ENCODE measurements at places on chromosomes 12 and 14. TPM values are rescaled to one million over a fixed set of nuclear protein-coding genes. Genes with fewer than 3 reads are reported as not detected.

DNA sequence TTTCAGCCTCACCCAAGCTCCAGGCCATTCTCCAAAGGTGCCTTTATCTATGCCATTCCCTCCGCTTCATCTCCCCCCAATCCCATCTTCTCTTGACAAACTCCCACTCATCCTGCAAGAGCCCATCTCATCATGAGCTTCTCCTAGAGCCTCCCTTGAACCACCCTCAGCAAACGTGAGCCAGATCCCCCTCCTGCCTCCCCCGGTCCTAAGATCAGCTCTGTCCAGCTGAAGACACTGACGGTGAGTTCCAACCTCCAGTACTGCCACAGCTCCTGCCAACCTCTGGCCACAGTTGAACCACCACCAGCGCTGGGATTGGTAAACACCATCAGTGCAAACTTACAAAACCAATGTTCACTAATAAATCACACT, 124.6 kb downstream of the BCL11B start:
- no peak for DNase-seq

DNA sequence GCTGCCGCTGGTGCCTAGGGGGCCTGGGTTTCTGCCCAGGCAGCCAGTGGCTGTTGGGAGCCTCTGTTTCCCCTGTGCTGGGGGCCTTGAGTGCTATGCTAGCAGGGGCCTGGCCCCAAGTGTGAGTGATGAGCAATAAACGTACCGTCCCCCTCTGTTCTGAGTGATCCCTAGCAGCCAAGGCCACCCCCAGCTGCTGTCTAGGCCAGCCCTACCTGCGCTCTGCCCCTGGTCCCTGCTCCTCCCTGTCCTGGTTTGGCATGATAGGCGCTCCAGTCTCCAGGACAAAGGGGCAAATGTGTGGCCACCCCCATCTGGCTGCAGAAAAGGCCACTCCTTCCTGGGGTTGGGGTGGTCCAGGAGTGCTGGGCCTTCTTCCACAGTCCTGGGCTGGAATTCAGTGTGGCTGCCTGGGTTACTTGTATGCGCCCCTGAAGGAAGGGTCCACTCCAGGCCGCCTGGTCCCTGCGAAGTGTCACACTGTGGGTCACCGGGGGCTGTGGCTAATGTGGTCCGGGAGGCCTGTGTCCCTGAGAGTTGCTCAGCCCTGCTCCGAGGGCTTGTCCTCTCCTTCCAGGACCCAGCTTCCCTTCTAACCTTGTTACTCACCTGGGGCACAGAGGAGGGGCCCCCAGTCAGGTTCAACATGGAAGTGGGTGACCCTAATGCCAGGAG, 7.0 kb downstream of the TRMT61A start:
- no peak for DNase-seq

- peak; percentile 87 for DNase-seq
Measured at GRCh38 chr12:114933428-114934160, 249.6 kb upstream of the TBX3 start.

GRCh38 chr14:38257507-38257906, 1.6 kb upstream of the CLEC14A start:
- DNase-seq = no peak

Gene NAV3
- total RNA-seq = 17.0 TPM

Gene SLC10A1
- not detected for total RNA-seq

DNA sequence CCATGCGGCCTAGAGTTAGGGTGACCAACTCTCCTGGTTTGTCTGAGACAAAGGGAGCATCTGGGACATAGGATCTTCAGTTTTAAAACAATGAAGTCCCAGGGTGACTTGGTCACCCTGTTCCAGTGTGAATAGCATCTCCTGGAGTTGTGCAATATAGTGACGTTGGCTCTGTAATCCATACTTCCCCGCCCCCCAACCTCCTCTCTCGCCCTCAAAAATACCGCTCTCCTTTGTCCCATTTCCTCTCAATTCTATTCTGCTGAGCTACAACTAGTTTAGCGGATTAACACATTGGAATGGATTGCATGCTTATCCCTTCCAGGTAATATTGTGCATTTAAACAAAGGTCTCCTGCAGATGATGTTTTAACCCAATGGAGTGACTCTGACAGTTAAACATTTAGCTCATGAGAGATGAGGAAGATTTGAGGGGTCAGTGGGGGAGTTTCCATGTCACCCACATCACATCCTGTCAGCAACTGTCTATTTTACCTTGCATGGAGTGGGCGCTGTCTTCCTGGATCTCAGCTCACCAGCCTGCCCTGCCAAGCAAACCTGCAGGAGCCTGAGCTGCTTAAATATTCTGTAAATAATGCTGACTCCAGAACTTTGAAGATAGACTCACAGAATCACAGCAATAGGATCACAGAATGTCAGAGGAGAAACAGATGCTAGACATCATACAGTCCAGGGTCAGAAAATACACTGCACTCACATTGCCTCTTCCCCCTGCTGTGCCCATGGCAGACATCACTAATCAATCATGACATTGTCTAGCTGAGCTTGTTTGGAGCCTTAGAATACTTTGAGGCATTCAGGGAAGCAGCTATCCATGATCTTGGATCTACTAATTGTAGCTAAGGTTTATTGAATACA, 43.0 kb downstream of the MAP1LC3B2 start:
- no peak for DNase-seq

GRCh38 chr12:84497819-84498218, 414.8 kb downstream of the SLC6A15 start:
- no peak for DNase-seq

DNA sequence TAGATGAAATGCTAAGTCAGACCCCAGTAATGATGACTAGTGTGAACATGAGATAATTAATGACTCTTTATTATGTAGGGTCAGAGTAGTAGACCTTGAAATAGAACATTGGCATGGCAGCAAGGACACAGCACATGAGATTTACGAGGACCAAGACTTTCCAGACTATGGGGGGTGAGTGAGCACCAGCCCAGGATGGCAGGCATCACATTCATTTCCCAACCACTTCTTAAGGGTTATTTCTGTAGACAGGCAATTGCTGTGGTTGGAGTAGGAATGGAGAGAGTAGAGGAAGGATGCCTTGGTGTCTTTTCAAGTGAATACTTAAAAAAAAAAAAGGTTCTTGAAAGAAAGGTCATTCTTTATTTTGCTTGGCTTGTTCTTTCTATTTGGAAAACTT, 189.4 kb upstream of the DYRK2 start:
- no peak for DNase-seq

Gene CLEC2B
- not detected for total RNA-seq

Gene DHRS2
- 5.8 TPM for total RNA-seq

- DNase-seq = no peak
Measured at GRCh38 chr12:84375449-84376170, 537.0 kb downstream of the SLC6A15 start.

GRCh38 chr14:75123991-75124390, 2.9 kb downstream of the NEK9 start:
- DNase-seq = peak; percentile 61

DNA sequence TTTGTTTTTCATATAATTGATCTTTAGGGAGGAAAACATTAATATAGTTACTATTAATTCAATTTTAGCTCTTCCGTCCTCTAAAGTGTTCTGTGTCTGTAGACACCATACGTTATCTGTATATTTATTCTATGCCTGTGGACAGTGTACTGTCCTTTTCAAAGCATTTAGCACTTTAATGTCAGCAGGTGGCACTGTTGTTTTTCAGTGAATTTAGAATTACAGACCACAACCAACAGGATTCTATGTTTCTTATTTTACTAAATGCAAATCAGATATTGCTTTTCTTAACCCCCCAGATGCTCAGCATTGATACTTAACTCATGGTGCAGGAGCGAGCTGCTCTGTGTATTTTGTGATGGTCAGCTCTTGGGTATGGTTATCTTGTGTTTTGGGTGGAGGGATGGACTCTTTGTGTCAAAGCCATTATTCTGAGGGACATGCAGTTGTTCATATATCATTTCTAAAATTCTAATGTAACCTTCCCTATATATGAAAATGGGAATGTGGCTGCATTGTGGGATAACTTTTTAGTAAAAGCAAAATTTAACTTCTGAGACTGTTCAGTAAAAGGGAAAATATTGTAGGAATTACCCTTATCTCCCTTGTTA, 65.2 kb downstream of the PAPOLA start:
- no peak for DNase-seq

- DNase-seq = no peak
Measured at GRCh38 chr12:94721173-94721572, 70.8 kb upstream of the TMCC3 start.

GRCh38 chr12:121618659-121619233, 7.6 kb upstream of the ORAI1 start:
- no peak for DNase-seq

DNA sequence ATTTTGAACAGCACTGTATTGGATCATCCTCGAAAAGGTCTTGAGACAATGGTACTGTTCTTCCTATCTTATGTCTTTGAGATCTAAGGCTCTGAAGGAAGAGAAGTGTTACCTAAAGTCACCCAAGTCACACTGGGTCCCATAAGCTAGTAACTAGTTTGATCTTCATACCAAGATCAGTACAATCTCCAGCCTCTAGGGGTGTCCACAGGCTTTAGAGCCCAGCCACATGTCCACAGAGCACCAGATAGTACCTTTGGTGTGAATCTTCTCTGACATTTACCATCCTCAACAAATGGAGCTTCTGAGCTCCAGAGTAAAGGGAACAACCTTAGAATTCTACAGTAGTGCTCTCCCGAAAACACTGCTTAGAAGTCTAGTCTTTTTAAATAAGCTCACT, 78.7 kb downstream of the KSR2 start:
- no peak for DNase-seq

Gene PARP2
- 16.2 TPM for total RNA-seq

DNA sequence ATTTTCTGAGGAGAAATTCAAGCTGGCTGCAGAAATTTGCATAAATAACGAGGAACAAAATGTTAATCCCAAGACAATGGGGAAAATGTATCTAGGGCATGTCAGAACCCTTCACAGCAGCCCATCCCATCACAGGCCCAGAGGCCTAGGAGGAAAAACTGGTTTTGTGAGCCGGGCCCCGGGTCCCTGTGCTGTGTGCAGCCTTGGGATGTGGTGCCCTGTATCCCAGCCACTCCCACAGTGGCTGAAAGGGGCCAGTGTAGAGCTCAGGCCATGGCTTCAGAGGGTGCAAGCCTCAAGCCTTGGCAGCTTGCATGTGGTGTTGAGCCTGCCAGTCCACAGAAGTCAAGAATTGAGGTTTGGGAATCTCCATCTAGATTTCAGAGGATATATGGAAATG, 57.7 kb downstream of the NPAS3 start:
- no peak for DNase-seq

GRCh38 chr12:44296624-44297197, 460.8 kb downstream of the TMEM117 start:
- no peak for DNase-seq

GRCh38 chr14:24534286-24534685, 26.2 kb upstream of the CMA1 start:
- DNase-seq = no peak

Gene PRB3
- not detected for total RNA-seq

- DNase-seq = no peak
Measured at GRCh38 chr14:99605299-99605961, 1.4 kb upstream of the CCDC85C start.

GRCh38 chr12:6607751-6608591, 792 bp upstream of the CHD4 start:
- no peak for DNase-seq

DNA sequence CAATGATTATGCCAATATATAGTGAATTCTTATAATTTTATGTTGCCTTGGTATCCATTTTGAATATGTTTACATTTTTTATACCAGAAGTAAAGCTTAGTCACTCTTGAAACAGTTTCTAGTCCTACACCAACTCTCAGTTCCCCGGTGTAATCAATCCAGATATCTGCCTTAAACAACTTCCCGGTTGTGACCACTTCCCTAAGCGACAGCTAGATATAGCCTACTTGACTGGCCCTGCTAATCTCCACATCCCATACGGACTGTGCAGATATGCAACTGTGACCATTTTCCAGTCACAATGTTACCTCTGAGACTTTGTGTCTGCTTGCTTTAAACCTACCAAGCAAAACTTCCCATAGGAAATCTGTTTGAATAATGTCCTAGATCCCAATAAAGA, 1551.5 kb upstream of the SEL1L start:
- DNase-seq = no peak

Gene LRP1-AS
- total RNA-seq = not detected

Gene FAM222A
- total RNA-seq = 1.1 TPM

GRCh38 chr12:96907671-96908422, 790 bp downstream of the NEDD1 start:
- no peak for DNase-seq

DNA sequence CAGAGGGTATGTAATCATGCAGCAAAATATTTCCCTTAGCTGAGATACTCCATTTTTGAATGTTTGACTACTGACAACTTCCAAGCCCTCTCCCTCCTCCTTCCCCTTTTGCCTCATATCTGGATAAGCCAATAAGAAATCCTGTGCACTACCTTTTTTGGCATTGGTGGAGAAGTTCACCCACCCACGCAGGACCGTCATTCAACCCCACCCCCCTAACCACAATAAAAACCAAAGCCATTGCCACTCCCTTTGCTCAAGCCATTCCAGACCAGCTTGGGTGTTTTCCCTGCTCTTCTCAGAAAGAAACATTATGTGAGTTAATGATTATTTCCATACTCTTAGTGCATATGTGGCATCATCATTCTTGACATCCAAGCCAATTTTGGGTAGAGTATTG, 176.7 kb downstream of the PTPN11 start:
- no peak for DNase-seq

DNA sequence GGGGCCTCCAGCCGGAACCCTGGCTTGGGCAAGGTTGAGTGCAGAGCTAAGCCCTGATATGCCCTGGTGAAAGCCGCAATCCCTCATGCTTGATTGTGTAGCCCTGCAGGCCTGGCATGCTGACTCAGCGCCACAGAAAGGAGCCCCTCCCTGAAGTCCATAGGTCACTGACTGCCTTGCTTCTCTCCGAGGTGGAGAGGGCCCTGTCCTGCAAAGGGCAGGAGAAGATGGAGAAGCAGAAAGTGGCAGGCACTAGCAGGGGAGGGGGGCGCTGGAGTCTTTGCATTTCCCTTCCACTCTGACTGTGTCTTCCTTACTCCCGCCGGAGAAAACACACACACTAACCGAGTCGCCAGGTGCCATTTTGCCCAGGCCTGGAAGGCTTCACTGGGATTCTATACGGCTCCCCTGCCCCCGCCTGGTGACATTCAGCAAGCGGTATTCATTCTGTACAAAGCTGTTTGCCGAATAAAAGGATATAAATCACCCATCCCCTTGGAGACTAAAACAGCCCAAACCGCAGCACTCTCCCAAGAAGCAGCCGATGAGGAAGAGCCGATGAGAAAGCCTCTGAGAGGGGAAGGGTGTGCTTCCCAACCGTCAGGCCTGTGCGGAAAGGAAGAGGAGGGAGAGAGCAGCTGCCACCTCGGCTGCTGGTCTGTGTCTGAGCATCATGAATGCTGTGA, 69.8 kb downstream of the SLC6A12 start:
- DNase-seq = peak; percentile 28

DNA sequence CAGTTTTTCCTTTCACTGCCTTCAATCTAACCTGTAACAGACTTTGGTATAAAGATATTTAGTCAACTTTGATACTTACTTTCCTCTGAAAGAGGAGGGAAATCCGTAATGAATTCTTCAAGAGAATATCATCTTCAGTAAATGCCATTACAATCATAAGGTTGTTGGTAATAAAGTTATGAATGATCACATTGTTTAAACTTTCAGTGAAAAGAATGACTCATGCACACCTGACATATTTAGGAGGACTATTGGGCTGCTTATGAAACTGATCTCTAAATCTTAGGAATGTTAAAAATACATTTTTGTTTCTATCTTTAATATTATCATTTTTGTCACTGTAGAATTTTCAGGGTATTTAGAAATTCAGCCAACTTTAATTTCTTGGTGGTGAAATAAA, 474.7 kb downstream of the SLC16A7 start:
- no peak for DNase-seq

Gene FAIM2
- not detected for total RNA-seq

Gene KRT2
- not detected for total RNA-seq
